ENCODE measurements at places on chromosomes 6 and 20. TPM values are rescaled to one million over a fixed set of nuclear protein-coding genes. Genes with fewer than 3 reads are reported as not detected.

DNA sequence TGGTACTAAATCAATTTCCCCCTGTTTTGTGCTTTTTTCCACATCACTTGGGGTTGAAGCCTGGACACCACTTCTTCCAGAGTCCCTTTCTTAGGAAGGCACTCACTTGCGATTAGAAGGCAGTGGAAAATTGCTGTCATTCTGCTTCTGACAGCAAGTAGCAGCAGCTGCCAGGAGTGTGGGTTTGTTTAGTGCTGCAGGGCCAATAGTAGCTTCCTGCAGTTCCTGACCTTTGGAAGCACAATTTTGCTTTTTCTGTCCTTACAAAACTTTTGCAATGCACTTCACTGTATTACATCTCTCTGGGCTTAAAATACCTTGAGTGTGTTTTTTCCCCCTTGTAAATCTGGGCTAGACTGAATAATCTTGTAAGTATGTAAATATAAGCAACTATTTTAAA, 12.5 kb upstream of the HLA-DRA start:
- no peak for DNase-seq

The FAM209B gene
- total RNA-seq = not detected

DNA sequence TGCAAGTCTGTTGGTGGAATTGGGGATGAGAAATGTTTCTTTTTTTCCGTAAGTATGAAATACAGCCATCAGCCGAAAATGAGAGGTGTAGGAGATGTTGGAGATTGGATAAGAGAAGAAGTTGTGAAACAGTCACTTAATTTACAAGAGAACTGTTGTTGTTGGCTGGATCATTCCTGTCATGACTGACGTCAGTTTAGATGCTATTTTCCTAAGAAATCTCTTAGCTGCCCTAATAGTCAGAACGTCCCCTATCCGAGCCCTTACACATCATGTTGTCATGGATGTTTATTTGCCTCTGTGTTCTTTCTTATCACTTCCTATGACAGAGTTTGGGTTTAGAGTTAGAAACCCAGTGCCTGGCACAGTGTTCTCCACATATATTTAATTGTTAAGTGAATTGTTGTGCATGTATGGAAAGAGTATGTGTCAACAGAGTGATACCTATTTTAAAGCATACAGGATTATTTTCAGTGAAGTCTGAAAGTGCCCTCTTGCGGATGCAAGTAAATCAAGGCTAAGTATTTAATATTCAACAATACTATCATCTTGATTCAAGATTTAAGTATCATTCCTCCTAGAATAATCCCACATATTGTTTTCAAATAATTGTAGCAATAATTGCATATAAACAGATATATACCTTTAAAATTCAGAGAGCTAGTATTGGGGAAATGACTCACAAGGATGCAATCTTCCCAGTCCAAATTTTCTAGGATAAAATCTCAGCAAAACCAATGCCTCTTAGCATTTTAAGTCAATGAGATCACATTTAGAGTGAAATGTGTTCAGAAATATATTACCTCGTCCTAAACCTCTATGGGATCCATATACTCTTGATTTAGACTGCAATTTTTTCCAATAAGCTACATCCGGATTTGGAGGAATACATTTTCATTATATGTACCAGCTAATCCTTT, 309.9 kb upstream of the NOX3 start:
- no peak for DNase-seq

DNA sequence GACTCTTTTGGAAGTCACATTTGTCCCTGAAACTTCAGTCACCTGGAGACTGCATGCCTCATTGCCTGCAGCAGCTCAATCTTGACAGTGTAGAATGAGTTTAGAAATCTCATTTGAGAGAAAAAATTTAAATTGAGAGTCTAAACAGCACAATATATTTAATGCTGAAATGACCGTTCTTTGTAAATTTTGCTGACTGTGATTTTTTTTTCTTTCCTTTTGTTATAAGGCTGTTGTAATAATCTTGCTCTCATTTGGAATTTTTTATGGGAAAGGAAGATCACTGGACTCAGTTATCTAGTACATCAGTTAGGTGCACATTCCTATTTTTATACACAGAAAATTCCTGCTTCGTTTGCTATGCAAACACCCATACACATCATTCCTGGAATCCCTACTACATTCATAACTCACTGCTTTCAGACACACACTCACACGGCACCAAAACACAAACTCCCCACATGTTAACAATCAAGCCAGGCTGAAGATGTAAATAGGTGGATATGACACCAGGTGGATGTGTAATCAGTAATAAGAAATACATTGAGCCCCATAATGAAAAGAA, 43.8 kb downstream of the PTCHD4 start:
- no peak for DNase-seq

DNA sequence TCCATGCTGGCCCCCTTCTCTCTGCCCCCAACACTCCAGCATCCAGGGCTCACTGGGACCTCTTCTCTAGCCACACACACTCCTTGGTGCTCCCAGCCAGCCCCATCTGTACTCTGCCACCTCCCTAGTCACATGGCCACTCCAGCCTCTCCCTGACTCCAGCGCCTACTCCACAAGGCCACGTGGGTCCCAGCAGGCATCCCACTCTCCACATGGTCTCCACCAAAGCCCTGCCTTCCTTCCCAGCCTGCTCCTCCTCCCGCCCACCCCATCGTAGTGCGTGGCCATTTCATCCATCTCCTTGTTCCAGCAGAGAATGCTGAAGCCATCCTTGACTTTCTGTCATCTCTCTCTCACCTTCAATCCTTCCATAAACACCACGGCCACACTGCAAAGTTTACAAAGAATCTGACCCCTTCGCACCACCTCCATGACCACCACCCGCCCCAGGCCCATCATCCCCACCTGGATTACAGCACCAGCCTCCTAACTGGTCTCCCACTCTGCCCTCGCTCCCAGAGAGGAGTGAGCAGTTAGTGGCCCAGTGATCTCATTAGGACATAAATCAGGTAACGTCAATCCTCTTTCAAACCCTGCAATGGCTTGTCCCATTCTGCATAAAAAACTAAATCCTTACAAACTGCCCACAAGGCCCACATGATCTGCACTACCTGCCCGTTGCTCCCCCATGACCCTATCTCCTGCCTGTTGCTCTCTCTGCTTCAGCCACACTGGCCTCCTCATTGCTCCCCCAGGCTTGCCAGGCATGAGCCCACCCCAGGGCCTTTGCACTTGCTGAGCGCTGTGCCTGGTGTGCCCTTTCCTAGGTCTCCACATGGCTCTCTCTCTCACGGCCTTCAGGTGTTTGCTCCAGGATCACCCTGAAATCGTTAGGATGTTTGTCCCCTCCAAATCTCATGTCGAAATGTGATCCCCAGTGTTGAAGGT, 96.2 kb downstream of the GRM4 start:
- no peak for DNase-seq

DNA sequence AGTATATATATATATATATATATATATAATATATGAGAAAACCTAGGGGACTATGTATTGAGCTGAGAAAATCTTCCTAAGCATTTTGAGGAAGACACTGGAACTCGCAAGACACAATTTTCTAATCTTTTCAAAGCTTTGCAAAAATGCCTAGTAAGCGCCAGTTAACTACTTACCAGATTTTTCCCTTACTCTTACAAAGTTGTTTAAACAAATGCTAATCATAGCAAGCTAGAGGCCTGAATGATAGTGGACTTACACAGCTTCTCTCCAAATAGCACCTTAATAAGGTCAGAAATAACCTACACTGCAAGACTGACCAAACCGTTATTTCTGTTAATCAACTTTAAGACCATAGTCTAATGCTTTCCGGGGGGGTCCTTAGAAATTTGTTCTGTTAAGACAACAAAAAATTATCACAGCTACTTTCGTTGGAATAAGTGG, 56.1 kb upstream of the HFE start:
- DNase-seq = no peak

The CCN5 gene
- total RNA-seq = 14.8 TPM

- DNase-seq = no peak
Observed at GRCh38 chr20:43955062-43955749, 40.6 kb downstream of the TOX2 start.

The SMIM26 gene
- total RNA-seq = 90.3 TPM

DNA sequence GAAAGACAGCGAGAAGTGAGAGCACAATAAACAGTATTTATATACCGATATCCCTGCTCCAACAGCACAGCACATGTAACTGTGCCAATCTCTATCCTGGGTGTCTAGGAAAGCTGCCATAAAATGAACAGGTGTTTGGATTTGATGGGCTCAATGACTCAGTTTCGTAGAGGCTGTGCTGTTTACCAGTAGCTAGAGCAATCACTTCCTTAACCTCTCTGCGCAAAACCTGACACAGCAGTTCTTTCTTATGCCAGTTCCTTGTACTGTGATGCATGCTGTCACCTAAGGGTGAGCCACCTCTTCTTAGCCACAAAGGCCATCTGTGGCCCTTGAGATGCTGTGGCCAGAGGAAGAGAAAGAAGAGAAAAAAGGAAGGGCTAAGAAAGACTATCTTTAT, 59.3 kb downstream of the SHPRH start:
- DNase-seq = no peak

The NKX2-2 gene
- not detected for total RNA-seq

DNA sequence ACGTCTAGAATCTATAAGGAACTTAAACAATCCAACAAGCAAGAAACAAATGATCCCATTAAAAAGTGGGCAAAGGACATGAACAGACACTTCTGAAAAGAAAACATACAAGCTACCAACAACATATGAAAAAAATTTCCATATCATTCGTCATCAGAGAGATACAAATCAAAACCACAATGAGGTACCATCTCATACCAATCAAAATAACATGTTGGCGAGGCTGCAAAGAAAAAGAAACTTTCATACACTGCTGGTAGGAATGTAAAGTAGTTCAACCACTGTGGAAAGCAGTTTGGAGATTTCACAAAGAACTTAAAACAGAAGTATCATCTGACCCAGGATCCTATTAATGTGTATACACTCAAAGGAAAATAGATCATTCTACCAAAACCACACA, 243.9 kb upstream of the RUNX2 start:
- DNase-seq = no peak

The PRKN gene
- total RNA-seq = 21.4 TPM

The RTF2 gene
- total RNA-seq = 92.9 TPM
